Activated T-helper 9 cell treated with anti-CD3 and anti-CD28 coated beads, Interleukin-2, amount 50 U/mL, for 16 hours (primary cell): ENCODE measurements at places on chromosomes 5 and 9.

DNA sequence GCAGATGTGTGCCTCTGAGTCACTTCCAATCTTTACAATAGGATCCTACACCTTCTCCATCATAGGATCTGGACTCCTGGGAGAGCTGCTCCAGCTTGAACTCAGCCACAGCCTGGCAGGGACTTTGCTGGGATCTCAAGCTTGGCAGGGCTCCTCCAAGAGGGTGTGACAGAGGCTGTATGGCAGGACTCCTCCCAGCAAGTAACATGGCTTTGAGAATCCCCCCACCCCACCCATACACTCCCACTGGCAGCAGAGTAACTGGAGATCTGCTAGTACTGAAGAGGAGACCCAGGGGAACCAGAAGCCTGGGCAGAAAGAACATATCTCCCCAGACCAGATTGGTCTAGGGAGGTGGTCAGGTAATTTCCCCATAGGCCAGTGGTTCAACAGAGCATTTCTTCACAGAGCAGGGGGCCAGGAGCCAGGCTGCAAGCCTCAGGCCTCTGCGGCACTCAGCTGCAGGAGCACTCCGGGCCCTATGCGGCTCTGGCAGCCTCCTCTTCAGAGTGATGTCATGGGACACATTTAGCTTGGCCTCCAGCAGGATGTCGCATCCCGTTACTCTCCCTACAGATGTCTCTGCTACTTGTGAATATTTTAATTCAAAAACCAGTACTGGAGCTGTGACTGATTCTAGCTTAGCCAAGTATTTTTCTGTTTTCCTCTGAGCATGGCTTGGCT, 1.7 kb upstream of the ACSL6 start:
- DNase-seq: no peak

GRCh38 chr5:127871503-127872153, 168.4 kb downstream of the CCDC192 start:
- no peak for DNase-seq

DNA sequence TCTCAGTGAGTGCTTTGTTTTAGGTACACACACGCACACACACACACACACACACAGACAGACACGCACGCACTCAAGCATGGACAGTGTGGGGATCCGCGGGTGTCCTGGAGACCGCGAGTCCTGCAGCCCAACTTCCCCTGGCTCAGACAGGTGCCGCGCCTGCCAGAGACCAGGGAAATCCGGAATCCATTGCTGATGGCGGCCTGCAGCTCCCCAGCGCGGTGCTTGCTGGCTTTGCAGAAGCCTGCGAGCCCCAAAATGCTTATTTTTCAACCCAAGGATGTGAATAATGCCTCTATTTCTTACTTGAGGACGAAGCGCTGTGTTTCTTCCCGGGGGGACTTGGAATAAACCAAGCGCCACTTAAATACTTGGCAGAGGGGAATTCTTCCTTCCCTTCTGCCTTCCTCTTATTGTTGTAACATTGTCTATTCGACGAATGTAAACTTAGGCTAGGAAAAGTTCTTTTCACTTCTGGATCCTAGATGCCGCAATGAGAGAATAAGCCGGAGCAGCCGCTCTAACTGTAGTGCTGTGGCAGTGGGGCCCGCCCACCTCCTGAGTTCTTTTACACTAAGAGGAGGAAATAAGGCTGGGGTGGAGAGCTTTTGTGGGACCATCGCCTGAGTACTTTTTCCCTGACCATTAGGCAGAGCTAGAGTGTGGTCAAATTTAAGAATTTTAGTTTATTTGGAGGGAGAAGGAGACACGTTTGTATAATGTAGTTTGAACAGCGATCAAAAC, 802 bp downstream of the ITGA2 start:
- DNase-seq: peak; percentile 9

- no peak for DNase-seq
Measured at GRCh38 chr5:125151150-125151900, 404.9 kb upstream of the ZNF608 start.

DNA sequence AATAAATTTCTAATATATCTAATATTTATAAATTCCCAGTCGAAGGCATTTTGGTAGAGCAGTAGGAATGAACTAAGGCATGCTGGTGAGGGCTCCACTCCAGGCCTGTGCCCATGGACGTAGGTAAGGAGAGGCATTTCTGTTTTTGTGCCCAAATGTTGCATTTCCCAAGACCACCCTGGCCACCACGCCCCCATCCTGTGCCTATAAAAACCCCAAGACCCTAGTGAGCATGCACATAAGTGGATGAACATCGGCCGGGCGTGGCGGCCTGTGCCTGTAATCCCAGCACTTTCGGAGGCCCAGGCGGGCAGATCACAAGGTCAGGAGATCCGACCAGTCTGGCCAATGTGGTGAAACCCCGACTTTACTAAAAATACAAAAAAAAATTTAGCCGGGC, 10.1 kb upstream of the MTMR12 start:
- DNase-seq: no peak

GRCh38 chr9:131590907-131591844, 45.9 kb downstream of the PRRT1B start:
- peak; percentile 73 for DNase-seq

DNA sequence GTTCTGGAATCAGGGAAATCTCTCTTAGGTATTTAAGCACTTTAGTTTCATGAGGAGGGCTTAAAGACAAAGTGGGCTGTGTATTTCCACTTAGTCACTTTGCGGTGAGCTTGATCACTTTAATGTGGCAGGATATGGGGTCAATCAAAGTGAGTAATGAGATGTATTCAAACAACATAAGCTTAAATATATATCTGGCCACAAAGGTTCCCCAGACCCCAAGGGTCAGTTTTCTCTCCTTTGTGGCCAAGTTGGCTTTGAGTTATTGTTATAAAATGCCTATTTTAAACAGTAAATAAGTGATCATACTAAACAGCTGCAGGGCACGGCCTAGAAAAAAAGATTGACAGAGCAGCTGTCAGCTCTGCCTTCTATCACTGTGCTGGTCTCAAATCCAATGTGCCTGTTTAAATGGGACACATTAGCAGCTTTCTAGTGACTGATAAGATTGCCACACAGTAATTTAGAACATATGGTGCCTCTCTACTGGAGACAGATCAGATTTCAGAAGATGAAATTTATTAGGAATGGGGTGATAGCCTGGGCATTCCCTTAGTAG, 363.9 kb downstream of the AGTPBP1 start:
- DNase-seq: no peak

DNA sequence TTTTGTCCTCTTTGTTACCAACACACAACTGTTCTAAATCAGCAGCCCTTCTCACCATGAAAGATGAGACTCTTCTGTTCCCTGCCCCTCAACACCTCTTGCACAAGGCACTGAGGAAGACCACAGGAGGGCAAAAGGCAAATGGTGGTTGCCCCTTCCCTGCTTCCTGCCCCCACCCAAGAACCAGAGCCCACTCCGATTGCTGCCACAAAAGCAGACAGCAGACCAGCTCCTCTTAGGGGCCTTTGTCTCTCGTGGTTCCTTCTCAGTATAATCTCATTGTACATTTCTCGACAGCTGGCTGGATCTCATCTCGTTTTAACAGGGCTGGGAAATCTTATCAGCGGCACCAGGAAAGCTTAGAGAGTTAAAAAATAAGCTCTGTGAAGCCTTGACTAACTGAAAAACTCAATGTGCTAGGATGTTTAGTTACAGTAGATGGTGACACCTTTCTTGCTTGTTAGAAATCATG, 1.1 kb downstream of the MVB12B start:
- DNase-seq: no peak

DNA sequence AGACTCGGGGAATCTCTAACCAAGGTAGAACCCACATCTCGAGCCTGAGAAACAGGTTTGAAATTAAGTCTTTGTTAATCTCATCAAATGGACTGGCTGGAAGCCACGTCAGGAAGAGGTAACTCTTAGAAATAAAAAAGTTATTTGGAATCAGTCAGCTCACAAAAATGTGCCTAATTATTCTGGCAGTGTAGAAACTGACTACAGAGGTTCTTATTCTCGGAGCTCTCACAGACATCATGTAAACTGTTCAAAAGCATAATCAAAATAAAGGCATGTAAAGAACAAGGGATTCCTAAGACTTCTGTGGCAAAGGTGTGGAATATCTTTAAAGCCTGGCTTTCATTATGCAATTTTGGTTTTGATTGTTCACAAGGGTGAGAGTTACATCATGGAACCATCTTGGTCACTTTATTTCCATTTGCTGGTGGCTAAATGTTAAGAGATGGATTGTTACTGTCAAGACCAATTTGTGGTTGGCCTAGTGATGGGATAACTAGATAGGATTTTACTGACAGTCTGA, 85.1 kb downstream of the OTULIN start:
- no peak for DNase-seq

GRCh38 chr5:52727576-52727975, 60.1 kb upstream of the ITGA1 start:
- DNase-seq: no peak

GRCh38 chr5:66620711-66621110, 24.5 kb downstream of the MAST4 start:
- no peak for DNase-seq

DNA sequence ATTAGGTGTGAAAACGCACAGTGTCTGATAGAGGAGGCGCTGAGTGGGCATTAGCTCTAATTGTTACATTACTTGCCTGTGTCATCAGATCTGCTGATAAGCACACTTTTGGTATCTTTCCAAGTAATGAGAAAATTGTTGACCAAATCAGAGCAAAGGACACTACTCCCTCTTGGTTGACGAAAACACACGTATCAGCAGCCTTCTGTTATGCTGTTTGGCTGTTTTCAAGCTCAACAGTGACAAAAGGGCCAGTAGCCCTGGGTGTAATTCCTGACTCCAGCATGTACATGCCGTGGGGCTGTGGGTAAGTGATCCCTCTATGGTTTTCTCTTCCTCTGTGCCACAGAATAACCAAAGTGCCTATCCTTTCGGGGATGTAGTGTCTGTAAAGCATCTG, 151.4 kb downstream of the AUH start:
- no peak for DNase-seq

GRCh38 chr5:98962587-98962986, 33.8 kb upstream of the CHD1 start:
- DNase-seq: no peak
